ENCODE measurements at places on chromosomes 13 and 19.

GRCh38 chr13:103703246-103703645, 637.0 kb upstream of the SLC10A2 start:
- DNase-seq: no peak

DNA sequence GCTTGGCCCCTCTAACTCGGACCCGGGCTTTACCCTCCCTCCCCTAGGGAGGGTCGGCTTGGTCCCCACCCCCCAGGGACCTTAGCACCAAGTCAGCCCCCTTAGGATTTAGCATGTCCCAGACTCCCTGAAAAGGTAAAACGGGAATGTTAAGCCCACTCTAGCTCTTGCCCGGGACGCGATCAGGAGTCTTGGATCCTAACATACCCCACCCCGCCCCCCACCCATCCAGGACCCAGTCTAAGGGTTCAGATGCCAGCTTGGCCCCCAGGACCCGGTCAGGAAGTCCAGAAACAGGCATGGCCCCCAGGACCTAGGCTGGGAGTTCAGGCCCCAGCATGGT, 437 bp downstream of the EPOR start:
- no peak for DNase-seq

GRCh38 chr19:993361-993830, 6.8 kb upstream of the GRIN3B start:
- DNase-seq: no peak

DNA sequence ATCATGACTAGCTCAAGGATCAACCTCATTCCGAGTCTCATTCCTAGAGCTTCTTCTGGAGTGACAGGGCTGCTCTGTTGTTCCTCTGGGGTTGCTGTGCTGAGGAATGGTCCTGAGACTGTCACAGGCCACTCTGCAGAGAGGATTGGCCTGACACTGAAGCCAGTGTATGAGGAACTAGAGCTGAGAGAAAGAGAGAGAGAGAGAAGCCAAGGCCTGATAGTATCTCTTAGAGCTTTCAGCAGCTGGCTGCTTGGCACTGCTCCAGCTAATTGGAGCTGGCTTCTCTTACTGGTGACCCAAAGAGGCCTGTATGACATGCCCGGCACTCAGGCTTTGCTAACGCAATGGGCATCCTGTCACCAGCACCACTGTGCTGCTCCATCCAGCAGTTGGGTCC, 73.4 kb upstream of the FLT1 start:
- no peak for DNase-seq

GRCh38 chr13:37597477-37598025, 1.0 kb downstream of the POSTN start:
- no peak for DNase-seq

- no peak for DNase-seq
Measured at GRCh38 chr13:59247171-59247570, 916.6 kb downstream of the DIAPH3 start.

DNA sequence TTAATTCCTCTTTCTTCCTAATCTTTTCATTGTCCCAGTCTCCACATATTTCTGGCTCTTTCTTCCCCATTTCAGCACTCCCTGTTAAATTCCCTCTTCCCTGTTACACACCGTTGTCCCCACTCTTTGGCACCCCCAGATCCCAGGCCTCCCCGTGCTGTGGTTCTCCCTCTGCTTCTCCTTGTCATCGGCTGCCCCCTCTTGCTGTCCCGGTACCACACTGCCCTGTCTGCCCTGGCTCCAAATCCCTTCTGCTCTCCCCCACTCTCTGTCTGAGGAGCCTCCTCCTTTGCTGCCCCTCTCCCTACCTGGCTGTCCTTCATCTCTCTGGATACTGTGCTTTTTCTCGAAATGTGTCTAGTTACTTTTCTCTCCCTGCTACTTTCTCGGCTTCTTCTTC, 983 bp downstream of the ZNF415 start:
- DNase-seq: no peak

Measured in stimulated activated CD8-positive, alpha-beta memory T cell treated with anti-CD3 and anti-CD28 coated beads, Interleukin-2, amount 100 ng/mL, for 1 hour (primary cell).